ENCODE measurements at places on chromosomes 4 and X. TPM values are rescaled to one million over a fixed set of nuclear protein-coding genes. Genes with fewer than 3 reads are reported as not detected.

- H3K27ac ChIP-seq: no peak overlapping the region
- H3K36me3 ChIP-seq: no peaks in the 10 kb centered on the region
- H3K4me1 ChIP-seq: no peaks in the 10 kb centered on the region
- no peak for DNase-seq
- no peak overlapping the region for H3K4me3 ChIP-seq
Observed at GRCh38 chr4:72388521-72388920, 180.5 kb downstream of the ADAMTS3 start.

DNA sequence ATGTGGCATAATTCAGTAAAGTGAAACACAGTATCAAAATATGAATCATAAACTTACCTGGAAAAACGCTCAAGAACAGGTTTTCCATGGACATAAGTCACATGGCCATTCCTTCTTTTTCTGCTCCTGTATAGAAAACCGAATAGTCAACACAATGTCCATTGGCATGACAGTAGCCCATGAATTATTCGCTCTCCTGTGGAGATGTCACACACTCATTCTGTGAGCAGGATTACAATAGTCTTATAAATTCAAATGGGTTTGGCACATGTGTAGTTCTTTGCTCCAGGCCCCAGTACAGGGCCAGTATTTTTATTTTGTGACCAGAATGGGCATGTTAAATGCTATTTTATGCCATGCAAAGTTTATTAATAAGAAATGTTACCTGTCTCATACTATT, 15.1 kb upstream of the CXCL13 start:
- H3K4me3 ChIP-seq: no peak overlapping the region
- H3K27ac ChIP-seq: no peak overlapping the region
- H3K27me3 ChIP-seq: no peaks in the 10 kb centered on the region
- no peak for DNase-seq
- no peaks in the 10 kb centered on the region for H3K36me3 ChIP-seq
- H3K4me1 ChIP-seq: no peaks in the 10 kb centered on the region

GRCh38 chr4:11182586-11183355, 245.9 kb downstream of the HS3ST1 start:
- no peak for DNase-seq
- H3K36me3 ChIP-seq: no peaks in the 10 kb centered on the region
- no peaks in the 10 kb centered on the region for H3K27me3 ChIP-seq
- H3K4me3 ChIP-seq: no peak overlapping the region

DNA sequence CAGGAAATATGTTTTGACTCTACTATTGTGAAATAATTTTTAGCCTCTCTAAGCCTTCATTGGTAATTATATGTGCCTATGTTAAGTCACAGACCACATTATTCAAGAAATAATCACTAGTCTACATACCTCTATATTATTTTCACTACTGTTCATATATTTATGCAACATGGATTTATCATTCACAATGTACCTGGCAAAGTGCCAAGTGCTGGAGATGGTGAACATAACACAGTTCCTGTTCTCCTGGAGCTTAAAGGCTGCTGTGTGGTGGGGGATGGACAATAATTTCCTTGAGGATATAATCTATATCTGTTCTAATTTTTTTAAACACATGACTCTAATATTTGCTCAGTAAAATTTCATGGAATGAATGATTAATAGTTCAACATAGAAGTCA, 527.7 kb upstream of the CXorf51A start:
- no peaks in the 10 kb centered on the region for H3K36me3 ChIP-seq
- no peaks in the 10 kb centered on the region for H3K4me1 ChIP-seq
- H3K4me3 ChIP-seq: no peak overlapping the region
- no peak overlapping the region for H3K27ac ChIP-seq
- H3K27me3 ChIP-seq: no peaks in the 10 kb centered on the region
- no peak for DNase-seq

Gene GABRB1
- total RNA-seq: not detected

Gene HGFAC
- total RNA-seq: not detected

Gene PDGFRA
- 14.6 TPM for total RNA-seq
